ENCODE measurements at places on chromosomes 12 and 14. TPM values are rescaled to one million over a fixed set of nuclear protein-coding genes. Genes with fewer than 3 reads are reported as not detected.

Gene PRIMA1
- 3.3 TPM for total RNA-seq

Gene HVCN1
- not detected for total RNA-seq

Gene NAA25
- 63.7 TPM for total RNA-seq

DNA sequence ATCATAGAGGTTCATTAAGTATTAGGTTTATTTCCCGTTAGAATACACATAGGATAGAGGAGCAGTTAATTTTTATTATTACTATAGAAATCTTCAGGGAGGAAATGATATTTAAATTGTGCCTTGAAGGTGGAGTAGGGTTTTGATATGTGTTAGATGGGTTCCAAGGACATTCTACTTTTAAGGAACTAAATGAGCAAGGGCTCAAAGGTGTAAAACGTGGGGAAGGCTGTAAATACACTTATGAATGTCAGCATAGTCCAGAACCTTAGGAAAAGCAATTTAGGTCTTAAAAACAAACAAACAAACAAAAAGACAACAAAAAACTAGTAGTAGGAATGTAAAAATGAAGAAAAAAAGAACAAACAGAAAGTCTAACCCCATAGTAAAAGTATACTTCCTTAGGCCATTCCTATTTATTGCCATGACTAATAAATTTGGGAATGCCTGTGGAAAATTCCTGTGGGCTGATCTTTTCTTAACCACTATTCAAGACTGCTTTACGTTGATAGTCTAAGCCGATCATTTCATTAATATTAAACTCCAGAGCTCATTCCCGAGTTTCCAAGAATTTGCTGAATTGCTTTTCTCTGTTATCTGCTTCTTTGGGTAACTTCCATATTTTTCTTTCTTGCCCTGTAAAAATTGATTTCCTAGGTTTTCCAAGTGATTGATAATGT is 180.3 kb downstream of the RAD51B start:
- no peaks in the 10 kb centered on the region for H3K36me3 ChIP-seq
- DNase-seq = no peak
- peaks cover 6% of the 10 kb centered on the region for H3K4me1 ChIP-seq

GRCh38 chr14:37197421-37198272 is at the start of gene MIPOL1:
MIPOL1 (plus strand) TSS chr14:37197937; CDS start chr14:37247889, 49,952 bp downstream.
- H3K4me3 ChIP-seq = peak within 1 kb of the TSS; percentile 55
- peak; percentile 85 for DNase-seq
- no peaks in the 10 kb centered on the region for H3K4me1 ChIP-seq
- no peaks in the 10 kb centered on the region for H3K27me3 ChIP-seq

Gene CLEC4C
- total RNA-seq = not detected

DNA sequence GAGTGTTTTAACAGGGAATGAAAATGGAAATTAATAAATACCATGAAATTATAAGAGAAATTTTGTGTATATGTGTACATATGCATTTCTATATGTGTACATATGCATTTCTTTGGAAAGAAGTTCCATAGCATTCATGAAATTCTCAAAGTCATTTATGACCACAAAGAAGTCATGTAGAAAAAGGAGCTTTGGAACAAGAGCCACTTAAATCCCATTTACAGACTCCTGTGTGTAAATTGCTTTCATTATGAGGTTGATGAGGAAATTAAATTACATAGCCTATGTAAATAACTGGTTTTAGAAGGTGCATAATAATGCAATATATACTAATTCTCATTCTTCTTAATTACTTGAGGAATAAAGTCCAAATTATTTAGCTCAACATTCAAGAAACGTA is 450.5 kb upstream of the SYT1 start:
- no peaks in the 10 kb centered on the region for H3K27me3 ChIP-seq
- no peaks in the 10 kb centered on the region for H3K4me1 ChIP-seq
- no peak overlapping the region for H3K4me3 ChIP-seq
- no peaks in the 10 kb centered on the region for H3K36me3 ChIP-seq
- no peak overlapping the region for H3K27ac ChIP-seq
- no peak for DNase-seq

GRCh38 chr14:92914087-92914656 is 8.8 kb upstream of the CHGA start:
- no peak overlapping the region for H3K4me3 ChIP-seq
- H3K4me1 ChIP-seq = no peaks in the 10 kb centered on the region
- no peaks in the 10 kb centered on the region for H3K36me3 ChIP-seq
- no peak overlapping the region for H3K27ac ChIP-seq
- no peak for DNase-seq
- peaks cover 2% of the 10 kb centered on the region for H3K27me3 ChIP-seq

DNA sequence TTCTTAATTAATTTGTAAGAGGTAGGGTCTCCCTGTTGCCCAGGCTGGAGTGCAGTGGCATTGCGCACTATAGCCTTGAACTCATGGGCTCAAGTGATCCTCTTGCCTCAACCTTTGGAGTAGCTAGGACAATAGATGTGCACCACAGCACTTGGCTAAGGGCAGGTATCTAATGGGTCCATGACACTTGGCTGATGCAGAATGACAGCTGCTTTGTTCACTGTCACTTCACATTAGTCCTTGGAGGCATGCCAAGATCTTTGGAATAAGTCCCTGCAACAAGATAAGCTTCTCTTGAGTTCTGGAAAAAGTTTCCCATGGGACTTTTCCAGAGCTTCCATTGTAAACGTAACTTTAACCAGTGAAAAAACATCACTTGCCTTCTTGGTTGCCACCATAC is 23.4 kb downstream of the COQ6 start:
- H3K27ac ChIP-seq = no peak overlapping the region
- no peak for DNase-seq
- no peak overlapping the region for H3K4me3 ChIP-seq

Gene BATF
- total RNA-seq = 2.7 TPM

DNA sequence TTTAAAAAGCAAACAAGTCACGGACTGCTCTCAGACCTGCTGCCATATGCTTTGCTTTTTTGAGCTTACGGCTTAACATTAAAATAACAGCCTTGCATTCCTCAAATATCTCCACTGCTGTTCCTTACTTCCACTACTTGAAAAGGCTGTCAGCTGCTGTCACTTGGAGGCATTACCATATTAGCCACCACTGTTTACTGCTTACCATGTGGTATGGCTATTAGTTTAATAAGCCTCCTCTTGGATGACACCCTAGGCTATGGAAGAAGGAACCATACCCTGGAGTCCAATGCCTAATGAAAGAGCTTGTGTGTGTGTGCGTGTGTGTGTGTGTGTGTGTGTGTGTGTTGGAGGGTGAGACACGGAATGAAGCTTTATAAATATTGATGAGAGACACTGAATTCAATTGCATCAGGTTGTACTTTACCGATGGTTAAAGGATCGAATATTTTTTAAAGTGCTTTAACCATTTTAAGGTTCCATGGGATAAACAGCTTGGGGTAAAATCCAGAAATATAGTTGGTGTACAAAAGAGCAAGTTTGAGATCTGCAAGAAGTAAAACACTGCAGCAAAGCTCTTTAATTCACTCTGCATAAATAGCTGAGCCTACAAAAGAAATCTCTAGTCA is 174.5 kb downstream of the TTC7B start:
- peak overlapping the region; percentile 79 for H3K27ac ChIP-seq
- H3K36me3 ChIP-seq = no peaks in the 10 kb centered on the region
- no peak for DNase-seq
- peaks cover 19% of the 10 kb centered on the region for H3K4me1 ChIP-seq

Gene PPFIA2
- 0.55 TPM for total RNA-seq

- no peak for DNase-seq
- no peak overlapping the region for H3K27ac ChIP-seq
- H3K4me1 ChIP-seq = no peaks in the 10 kb centered on the region
- H3K4me3 ChIP-seq = no peak overlapping the region
Measured at GRCh38 chr14:32720927-32721326, 217.8 kb upstream of the NPAS3 start.

DNA sequence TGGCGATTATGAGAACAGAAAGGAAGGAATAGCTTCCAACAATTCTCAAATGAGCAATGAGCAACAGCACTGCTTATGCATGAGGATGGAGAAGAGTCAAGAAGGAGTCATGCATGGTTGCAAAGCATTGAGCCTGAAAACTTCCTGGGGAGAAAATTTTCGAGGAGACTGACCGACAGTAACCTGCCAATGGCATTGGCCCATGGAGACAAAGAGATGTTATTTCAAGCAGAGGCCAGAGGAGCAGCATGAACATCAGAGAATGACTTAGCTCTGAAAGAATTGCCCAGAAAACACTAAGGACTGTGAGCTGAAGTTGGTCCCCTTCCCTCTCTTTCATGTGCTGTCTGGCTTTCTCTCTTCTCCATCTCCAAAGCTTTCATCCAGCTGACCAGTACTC is 343.4 kb downstream of the ADAMTS20 start:
- H3K27ac ChIP-seq = no peak overlapping the region
- no peaks in the 10 kb centered on the region for H3K36me3 ChIP-seq
- DNase-seq = no peak
- no peaks in the 10 kb centered on the region for H3K27me3 ChIP-seq
- H3K4me3 ChIP-seq = no peak overlapping the region
- no peaks in the 10 kb centered on the region for H3K4me1 ChIP-seq

GRCh38 chr12:122106843-122107242 is 28.3 kb downstream of the MLXIP start:
- H3K4me3 ChIP-seq = no peak overlapping the region
- peaks cover 93% of the 10 kb centered on the region for H3K4me1 ChIP-seq
- peak overlapping the region; percentile 86 for H3K27ac ChIP-seq
- DNase-seq = peak; percentile 81

Gene SLC6A13
- not detected for total RNA-seq

Gene FLRT2
- 7.0 TPM for total RNA-seq

- no peaks in the 10 kb centered on the region for H3K4me1 ChIP-seq
- no peaks in the 10 kb centered on the region for H3K36me3 ChIP-seq
- H3K27ac ChIP-seq = peak overlapping the region; percentile 86
- DNase-seq = no peak
Measured at GRCh38 chr12:104951759-104952509, 6.2 kb downstream of the SLC41A2 start.

DNA sequence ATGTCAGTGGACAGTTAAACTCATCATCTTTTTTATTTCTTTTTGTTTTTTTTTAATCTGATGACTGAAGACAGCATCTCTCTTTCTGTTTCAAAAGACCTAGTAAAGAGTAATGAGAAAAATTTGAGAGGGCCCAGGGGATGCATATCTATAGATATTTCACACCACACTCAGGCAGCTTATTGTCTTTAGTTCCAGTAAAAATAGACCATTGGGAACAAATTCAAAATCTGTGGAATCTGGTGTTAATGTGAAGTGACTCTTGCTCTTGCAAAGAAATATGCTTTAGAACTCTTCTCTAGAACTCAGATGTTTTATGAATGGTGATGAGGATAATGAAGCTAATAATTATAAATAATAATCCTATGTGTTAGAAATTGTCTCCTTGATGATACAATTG is 214.5 kb upstream of the ATP2B1 start:
- DNase-seq = no peak
- H3K27me3 ChIP-seq = no peaks in the 10 kb centered on the region
- H3K4me3 ChIP-seq = no peak overlapping the region
- no peaks in the 10 kb centered on the region for H3K4me1 ChIP-seq
- no peak overlapping the region for H3K27ac ChIP-seq

- H3K4me3 ChIP-seq = no peak overlapping the region
- H3K36me3 ChIP-seq = no peaks in the 10 kb centered on the region
- peak; percentile 57 for DNase-seq
Measured at GRCh38 chr12:123139926-123140675, 10.8 kb downstream of the PITPNM2 start.

Gene APAF1
- 25.3 TPM for total RNA-seq

GRCh38 chr14:32169191-32169590 is 32.7 kb upstream of the RNU6-7 start:
- no peaks in the 10 kb centered on the region for H3K36me3 ChIP-seq
- no peak overlapping the region for H3K27ac ChIP-seq
- H3K4me1 ChIP-seq = no peaks in the 10 kb centered on the region

DNA sequence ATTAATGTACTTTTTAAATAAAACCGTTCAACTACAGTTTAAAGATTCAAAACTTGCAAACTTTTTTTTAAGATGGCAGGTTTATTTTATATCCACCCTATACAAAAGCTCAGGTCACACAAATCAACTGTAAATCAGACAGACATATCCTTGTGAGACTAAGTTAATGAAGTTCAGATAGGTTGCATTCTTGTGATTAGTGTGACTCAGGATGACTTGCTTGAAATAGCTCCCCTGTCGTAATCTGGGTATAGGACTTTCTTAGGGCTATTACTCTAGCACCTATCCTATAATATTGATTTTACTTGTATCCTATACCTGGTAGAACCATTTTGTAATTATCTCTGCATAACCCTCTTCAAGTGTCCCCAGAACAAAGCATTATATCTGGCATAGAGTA is 9.5 kb upstream of the PRKD1 start:
- no peak overlapping the region for H3K27ac ChIP-seq
- no peaks in the 10 kb centered on the region for H3K4me1 ChIP-seq
- H3K4me3 ChIP-seq = no peak overlapping the region
- no peaks in the 10 kb centered on the region for H3K36me3 ChIP-seq
- DNase-seq = no peak

Gene TAS2R50
- not detected for total RNA-seq

DNA sequence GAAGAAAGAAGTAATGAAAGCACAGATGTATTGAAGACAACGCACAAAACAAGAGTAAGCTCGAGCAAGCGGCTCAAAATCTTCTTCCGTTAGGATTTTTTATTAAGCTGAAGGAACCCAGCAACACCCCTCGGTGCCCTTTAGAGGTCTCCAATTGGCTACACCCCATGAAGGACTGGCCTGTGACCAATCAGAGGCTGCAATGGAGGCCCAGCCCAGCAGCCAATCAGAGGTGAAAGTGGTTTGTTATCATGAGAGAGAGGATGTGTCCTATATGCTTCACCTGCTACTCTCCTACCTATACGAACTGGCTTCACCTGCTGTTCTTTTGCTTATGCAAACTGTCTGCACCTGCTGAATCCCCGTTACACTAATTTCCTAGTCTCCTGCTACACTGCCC is 358.8 kb downstream of the C12orf50 start:
- no peaks in the 10 kb centered on the region for H3K27me3 ChIP-seq
- no peaks in the 10 kb centered on the region for H3K4me1 ChIP-seq
- no peaks in the 10 kb centered on the region for H3K36me3 ChIP-seq

GRCh38 chr12:102478405-102479098 is 1.8 kb downstream of the IGF1 start:
- H3K4me3 ChIP-seq = no peak overlapping the region
- peak overlapping the region; percentile 64 for H3K27ac ChIP-seq
- peak; percentile 33 for DNase-seq
- H3K27me3 ChIP-seq = no peaks in the 10 kb centered on the region

Gene HOXC13
- not detected for total RNA-seq

Gene AQP2
- not detected for total RNA-seq

GRCh38 chr14:103619057-103619456 is 10.0 kb upstream of the KLC1 start:
- no peak overlapping the region for H3K4me3 ChIP-seq
- no peak overlapping the region for H3K27ac ChIP-seq
- no peak for DNase-seq
- H3K4me1 ChIP-seq = no peaks in the 10 kb centered on the region

Gene FUT8
- 16.1 TPM for total RNA-seq
